ENCODE measurements at places on chromosomes 11 and 22.

GRCh38 chr22:21014726-21015465 is at the start of gene P2RX6:
P2RX6 (plus strand) TSS chr22:21015165; CDS start chr22:21015175, 10 bp downstream.
- DNase-seq: no peak

DNA sequence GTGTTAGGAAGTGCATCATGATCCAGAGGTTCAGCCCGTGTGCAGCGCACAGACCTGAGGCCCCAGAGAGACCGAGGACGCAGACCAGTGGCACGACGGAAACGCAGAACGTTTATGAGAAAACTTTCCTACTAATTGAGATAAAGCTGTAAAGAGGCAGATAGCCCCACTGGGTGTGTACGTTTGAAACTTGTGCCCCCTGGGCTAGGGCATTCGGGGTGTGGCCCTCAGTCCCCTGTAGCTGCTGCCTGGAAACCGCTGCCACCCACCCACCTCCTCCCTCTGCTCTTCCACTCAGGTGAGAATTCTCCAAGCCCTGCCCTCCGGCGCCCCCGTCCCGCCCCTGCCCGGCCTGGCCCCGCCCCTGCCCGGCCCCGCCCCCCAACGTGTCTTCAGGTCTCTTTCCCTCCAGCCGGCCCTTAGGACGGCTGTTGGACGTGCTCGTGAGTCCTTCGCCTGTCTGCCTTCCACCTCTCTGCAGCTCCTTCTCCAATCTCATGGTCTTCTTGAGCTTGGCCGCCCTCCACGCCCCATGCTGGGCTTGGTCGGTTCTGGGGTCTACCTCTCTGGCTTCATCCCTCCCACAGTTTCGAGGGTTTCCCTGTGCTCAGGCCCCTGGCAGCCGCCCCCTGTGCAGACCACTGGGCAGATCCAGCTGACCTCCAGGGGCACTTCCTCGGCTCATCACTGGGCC is 12.1 kb downstream of the MAPK8IP2 start:
- DNase-seq: no peak

- DNase-seq: no peak
Measured at GRCh38 chr11:8672346-8672745, 10.1 kb downstream of the TRIM66 start.

DNA sequence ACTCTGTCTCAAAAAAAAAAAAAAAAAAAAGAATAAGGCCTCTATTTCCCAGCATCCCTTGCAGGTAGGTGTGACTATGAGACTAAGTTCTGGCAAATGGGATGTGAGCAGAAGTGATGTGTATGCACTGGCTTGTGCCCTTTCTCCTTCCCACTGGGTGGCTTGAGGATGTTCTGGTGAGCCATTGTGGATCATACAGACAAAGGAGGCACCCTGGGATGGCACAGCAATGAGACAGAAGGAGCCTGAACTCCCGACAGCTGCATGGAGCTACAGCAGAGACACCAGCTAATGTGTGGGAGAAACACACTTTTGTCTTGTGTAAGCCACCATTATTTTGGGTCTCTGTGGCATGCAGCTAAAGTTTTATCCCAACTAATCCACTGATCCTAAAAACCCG is 10.6 kb upstream of the SORL1 start:
- DNase-seq: no peak

- no peak for DNase-seq
Measured at GRCh38 chr22:37558815-37559214, 1.5 kb upstream of the CDC42EP1 start.

DNA sequence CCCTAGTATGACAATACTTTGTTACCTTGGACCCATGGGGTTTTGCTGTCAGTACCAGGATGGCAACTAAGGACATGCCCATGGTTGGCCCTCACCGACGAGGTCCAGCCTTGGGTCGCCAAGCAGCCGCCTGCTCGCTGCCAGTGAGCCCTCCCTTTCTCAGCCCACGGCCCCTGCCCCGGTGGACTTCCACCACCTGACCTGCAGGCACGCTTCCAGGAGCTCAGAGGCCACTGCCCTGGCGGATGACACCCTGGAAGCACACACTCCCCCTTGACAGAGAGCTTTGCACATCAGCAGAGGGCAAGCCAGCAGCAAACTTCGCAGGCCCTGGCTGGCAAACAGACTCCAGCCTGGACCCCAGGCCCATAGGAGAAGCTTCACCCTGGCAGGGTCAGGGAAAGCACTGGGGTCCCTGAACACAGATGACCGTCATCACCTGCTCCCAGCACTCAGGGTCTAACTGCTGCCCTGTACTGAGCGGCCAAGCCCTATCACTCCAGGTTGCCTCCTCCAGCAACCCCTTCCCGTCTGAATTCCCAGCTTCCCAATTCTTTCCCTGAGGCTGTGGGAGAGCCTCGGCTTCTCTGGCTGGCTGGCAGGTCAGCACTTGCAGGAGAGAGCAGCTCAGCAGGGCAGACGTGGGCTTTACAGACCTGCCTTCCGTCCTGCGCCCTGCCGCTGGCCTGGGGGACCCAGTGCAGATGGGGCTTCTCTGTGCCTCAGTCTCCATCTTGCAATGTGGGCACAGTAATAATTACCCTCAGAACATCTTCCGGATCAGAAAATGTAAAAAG is 2.7 kb upstream of the PPARA start:
- DNase-seq: no peak

DNA sequence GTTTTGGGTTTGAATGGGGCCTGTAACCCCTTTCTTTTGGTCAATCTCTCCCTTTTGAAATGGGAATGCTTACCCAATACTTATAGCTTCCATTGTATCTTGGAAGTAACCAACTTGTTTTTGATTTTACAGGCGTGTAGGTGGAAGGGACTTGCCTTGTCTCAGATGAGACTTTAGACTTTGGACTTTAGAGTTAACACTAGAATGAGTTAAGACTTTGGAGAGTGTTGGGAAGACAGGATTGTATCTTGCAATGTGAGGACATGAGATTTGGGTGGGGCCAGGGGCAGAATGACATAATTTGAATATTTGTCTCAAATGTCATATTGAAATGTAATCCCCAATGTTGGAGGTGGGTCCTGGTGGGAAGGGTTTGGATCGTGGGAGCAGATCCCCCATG is 1466.9 kb downstream of the LRRC4C start:
- no peak for DNase-seq

GRCh38 chr11:50037251-50037650 is 4.6 kb downstream of the OR4C45 start:
- DNase-seq: no peak

DNA sequence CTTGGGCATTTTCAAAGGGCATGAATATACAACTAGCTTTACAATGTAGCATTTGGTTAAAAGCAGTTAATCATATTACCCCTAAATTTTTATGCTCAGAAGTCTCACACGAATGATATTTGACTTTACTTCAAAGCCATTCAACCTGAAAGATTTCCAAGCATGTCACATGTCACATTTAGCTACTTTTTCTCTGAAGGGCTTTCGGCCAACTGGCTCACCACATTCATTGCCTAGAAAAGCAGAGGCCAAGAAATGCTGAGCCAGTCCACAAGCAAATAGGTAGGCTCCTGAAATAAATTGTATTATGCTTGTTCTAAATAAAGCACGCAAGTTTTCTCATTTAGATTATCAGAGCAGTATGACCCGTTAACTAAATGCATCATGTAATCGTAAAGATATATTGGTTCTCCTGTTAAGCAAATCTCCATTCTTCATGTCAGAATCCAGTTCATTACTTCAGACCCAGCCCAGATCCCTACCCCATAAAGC is 30.6 kb downstream of the PAX6 start:
- no peak for DNase-seq

DNA sequence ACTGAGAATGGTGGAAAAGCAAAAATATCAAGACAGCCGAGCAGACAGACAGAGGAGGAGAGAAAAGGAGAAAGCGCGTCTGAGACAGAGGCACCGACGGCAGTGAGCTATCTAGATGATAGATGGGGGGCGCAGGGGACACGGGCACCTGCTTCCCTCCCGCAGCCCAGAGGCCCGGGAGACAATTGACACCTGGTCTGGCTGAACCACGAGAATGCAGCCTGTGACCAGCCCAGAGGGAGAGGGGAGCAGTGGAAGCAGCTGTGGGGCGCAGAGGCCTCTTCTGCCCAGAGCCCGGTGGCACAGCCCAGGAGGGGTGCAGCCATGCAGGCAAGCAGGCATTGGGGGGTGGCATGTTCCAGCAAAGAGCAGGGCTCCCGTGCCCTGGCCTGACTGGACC is 48.2 kb downstream of the ELFN2 start:
- no peak for DNase-seq

DNA sequence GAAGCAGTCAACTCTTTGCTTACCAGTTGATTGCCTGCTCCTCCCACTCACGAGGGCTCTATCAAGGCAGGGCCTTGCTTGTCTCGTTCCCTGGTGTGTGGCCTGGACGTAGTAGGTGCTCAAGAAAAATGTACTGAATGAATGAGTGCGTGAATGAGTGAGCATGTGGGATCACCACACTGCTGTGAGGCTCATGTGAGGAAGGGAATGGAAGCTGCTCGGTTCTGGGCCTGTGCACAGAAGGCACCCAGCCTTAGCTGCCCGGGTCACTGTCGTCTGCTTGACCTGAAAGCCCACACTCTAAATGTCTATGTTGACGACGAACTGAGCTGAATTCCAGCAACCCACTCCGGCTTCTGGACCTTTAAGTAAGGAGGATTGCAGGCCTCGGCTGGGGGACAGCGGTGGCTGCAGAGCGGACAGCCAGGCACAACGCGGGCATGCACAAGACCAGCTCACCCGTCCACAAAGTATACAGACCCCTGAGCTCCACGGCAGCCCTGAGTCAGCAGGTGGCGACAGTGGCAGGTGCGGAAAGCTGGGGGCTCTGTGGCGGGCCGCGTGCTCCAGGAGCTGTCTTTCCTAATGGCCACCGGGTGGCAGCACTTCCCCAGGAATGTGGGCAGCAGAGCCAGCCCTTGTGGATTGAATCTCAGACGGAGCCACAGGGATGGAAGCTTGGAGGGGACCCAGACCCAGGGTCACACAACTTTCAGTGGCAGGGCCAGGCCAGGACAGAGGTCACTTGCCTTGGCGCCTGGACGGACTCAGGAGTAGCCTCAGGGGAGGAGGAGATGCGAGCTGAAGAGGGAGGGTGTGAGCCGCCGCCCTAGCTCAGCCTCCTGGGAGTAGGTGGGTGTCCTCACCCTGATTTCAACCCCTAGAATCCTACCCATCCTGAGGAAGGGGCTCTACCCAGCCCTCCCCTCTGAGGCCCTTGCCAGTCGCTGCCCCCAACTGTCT is 5.0 kb upstream of the PICK1 start:
- DNase-seq: peak; percentile 68

- peak; percentile 90 for DNase-seq
Measured at GRCh38 chr11:124875943-124876817, 10.9 kb downstream of the ROBO3 start.

DNA sequence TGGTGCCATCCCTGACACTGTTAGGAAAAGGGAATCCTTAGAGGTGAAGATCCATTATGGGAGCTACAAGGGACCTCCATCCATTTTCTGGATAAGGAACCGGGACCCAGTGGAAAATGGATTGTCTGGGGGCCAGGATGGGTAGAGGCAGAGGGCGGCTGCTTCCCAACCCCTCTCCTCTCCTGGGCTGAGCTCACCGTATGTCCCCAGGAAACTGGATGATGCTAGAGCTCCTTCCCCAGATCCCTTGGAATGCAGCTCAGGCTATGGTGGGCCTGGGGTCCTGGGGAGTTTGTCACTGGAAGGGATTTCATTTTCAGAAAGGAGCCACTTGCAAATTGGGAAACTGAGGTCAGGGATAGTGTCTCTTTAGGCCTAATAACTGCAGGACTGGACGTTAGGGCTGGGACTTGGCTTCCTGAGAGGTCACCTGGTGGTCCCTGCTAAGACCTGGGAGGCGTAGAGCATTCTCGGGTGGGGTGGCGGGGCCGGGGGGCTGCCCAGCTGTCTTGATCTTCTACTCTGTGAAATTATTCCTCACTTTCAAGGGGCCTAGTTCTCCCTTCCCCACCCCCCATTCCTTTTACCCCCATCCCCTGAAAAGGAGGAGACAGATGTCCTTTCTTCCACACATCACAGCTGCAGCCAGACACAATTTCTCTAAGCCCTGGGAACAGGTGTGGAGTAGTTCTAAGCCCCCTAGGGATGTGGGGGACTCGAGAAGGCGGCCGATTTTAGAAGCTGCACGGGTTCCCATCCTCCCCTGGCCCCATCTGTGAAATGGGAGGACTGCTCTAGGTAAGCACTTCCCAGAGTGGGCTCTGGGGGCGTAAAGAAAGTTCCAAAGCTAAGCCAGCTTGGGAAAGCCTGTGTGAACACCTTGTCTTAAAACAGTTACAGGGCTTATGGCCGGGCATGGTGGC is 99.8 kb downstream of the PKNOX2 start:
- no peak for DNase-seq

GRCh38 chr11:26229981-26230380 is 101.9 kb upstream of the ANO3 start:
- no peak for DNase-seq

DNA sequence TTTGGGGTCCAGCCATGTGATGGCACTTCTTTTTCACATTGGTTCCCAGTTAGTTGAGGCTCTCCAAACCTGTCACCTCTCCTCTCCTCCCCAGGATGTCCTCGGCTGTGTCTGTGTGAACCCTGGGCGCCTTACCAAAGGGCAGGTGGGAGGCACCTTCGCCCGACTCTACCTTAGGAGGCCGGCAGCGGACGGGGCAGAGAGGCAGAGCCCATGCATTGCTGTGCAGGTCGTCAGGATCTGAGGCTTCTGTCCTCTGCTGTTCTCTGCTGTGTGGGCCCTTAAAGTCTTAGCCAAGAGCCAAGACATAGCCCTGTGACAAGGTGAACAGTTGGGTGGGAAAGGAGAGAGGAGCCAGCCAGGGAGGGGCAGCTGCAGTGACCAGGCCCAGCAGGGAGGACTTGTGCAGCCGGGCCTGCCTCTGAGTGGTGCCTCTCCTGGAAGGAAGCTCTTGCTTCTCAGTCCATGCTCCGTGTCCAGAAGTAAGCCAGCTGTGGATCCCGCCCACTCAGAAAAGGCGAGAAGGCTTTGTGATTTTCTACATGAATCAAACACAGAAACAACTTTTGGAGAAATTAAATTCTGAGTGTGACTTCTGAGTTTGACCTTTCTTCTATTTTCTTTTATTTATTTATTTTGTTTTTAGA is 17.5 kb upstream of the CDC42EP2 start:
- DNase-seq: no peak

DNA sequence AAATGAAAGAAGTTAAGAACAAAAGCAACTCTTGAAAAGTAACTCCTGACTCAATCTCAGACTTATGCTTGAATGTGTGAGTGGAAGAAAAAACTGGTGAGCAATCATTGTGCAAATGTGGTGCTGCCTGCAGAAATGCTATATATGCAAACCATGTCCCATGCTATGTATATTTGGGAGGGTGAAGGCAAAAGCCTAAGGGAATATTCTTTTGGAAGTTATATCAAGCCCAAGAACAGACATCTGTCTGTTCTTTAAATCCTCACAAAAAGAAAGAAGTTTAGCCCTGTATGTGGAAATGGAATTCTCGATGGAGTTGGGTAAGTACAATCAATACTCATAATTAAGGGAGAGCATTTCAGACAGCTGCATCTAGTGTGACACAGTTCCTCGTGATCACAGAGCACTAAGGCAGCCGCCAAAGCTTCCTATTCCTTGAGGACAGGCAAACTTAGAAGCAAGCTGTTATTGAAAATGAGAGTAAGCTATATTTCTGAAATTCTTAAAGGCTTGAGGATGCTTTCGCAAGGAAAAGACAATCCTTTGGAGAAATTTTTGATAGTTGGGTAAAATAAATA is 406.5 kb upstream of the CHORDC1 start:
- no peak for DNase-seq
